EL (cell line): ENCODE measurements at places on chromosomes 3 and 15.

DNA sequence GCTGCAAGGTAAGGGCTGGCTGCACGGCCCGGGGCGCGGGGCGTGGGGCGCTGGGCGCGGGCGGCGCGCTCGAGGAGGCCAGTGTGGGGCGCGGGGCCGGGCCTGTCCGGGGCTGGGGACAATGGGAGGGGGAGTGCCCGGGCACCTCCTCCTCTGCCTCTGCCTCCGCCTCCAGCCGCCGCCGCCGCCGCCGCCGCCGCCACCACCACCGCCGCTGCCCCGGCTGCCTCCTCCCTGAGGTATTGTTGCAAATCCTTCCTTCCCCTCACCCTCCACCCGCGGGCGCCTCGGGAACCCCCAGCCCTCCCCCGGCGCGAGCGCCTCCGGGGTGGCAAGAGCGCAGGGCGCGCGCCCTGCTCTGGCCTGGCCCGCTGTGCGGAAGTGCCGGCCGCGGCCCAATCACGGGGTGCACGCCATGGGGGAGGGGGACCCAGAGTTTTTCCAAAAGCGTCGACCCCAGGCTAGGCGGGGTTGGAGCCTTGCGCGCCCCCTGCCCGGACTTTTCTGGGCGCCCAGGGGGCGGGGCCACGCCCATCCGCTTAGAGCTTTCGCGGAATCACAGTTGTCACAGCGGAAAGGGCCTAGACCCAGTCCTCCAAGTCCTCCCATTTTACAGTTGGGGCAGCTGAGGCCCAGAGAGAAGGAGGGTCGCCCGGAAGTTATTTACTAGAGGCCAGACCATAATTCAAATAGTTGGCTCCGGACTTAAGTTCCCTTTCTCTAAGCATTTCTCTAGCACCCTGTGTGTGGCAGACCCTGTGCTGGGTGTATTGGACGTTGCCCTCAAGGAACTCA is at the start of gene LPP:
Gene LPP (plus strand): TSS at position 144 of the 795 bp plus-strand sequence. CDS start 251,964 bp downstream, outside the sequence.
- DNase-seq: peak; percentile 92

DNA sequence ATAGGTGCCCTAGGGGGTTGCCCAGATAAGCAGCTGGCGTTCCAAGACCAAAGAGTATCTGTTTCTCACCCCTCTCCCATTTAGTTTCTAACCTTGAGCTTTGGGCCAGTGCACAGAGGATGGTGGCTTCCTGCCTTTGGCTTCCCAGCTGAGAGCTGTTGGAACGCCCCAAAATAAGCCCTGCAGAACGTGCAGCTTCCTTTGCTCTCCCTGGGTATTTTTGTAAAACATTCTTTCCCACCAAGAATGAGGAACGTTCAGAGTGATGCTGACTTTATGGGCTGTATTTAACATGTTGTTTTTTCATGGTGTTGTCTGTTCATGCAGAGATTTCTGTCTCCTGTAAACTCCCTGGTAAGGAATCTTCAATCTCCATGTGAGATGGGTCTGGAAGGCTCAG is 63.8 kb downstream of the LPP start:
- no peak for DNase-seq

- peak; percentile 15 for DNase-seq
Observed at GRCh38 chr3:115233021-115233420, 85.9 kb upstream of the ZBTB20 start.

GRCh38 chr3:16550305-16550675 is 36.8 kb upstream of the RFTN1 start:
- no peak for DNase-seq

DNA sequence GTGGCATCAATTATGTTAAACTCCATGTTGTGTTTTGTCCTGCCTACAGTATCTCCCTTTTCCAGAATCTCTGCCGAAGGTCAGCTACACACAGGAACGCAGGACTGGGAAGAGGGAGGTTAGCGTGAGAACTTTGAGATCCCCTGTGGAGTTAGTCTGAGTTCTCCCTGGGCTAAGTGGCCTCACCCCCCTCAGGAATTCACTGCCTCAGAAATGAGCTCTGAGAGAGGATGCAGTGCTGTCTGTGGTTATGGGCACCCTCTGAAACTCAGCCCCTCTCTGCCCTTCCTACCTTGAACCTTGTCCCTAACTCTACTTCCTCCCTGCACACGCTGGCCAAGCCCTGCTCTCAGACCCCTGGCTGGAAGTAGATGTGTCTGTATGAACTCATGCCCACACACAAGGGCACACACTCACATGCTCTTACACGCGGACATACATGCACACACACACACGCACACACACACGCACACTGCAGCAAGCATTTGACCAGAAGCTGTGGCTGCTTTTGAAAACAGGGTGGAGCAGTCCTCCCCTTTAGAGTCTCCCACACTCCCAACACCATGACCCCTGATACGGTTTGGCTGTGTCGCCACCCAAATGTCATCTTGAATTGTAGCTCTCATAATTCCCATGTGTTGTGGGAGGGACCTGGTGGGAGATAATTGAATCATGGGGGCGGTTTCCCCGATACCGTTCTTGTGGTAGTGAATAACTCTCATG is 5.3 kb upstream of the VIPR1 start:
- DNase-seq: peak; percentile 88

- no peak for DNase-seq
Observed at GRCh38 chr3:47005212-47006144, 26.0 kb downstream of the NBEAL2 start.

- no peak for DNase-seq
Observed at GRCh38 chr15:49185473-49185872, 15.4 kb downstream of the GALK2 start.

DNA sequence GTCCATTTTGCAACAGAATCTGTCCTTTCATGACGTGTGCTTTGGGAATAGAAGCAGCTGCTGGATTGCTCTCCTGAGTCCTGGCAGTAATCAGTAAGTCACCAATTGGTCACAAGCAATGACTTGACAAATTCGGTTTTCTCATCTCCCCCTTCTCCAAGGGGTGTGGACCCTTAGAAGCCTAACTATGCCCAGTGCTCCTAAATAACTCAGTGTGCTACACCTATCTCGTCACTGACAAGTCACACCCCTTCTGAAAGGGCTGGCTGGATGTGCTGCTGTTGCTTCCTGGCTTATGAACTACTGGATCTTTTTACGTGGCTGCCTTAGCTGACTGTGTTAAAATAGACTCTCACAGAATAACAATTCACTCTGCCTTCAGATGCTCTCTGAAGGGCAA is 1351.5 kb downstream of the ZPLD1 start:
- no peak for DNase-seq

DNA sequence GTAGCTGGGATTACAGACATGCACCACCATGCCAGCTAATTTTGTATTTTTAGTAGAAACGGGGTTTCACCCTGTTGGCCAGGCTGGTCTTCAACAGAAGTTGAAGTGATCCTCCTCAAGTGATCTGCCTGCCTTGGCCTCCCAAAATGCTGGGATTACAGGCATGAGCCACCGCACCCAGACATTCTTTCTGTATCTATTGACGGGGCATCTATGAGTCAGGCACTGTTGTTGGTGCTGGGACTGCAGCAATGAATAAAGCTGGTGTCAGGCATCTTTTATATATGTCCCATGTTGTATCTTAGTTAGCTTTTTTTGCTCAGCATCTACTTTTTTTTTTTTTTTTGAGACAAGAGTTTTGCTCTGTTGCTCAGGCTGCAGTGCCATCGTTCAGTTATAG is 47.6 kb upstream of the ULK4 start:
- peak; percentile 32 for DNase-seq

DNA sequence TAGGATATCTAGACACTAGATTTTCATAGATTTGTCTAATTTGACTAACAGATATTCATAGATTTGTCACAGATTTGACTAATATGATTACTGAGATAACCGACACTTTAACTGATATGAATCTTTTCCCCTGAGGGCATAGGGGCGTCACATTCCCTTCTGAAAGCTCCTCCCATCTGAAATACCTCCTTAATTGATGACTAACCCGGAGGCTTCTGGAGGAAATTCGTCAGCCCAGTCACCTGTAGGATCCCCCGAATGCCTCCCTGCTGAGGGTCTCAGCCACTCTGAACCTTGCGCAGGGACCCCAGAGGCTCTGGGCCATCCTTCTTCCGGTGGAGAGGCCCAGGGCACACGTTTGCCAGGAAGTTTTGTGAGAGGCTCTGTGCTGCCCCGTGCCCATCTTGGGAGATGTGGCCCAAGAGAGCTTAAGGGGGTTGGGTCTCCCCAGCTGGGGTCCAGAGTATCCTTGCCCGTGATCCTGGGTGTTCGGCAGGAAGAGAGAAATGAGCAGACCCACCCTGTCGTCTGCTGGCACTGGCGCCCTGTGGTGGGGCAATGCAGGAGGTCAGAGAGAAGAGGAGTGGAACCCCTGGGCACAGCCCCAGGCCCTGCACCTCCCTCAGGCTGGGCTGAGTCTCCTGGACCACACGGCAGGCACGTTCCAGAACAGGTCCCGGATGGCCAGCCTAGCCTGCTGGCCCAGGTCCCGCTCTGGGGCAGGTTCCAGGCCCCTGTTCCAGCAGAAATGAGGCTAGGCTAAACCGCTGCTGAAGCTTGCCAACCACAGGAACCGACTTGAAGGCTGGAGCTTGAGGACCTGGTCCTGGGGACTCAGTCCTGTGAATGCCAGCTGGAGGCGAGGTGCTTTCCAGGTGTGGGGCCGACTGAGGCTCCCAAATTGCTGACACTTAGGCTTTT is 1.7 kb downstream of the PLA2G4D start:
- peak; percentile 77 for DNase-seq

- DNase-seq: no peak
Observed at GRCh38 chr3:60017631-60018030, 967.8 kb upstream of the CFAP20DC start.

GRCh38 chr3:64792445-64792844 is 104.6 kb upstream of the ADAMTS9 start:
- DNase-seq: no peak

GRCh38 chr15:92811148-92811913 is 88.8 kb upstream of the CHD2 start:
- no peak for DNase-seq

- DNase-seq: no peak
Observed at GRCh38 chr3:6671363-6671762, 189.6 kb upstream of the GRM7 start.

GRCh38 chr15:71510763-71511162 is 299.6 kb upstream of the NR2E3 start:
- DNase-seq: no peak
